ENCODE measurements at places on chromosomes 1 and 21.

DNA sequence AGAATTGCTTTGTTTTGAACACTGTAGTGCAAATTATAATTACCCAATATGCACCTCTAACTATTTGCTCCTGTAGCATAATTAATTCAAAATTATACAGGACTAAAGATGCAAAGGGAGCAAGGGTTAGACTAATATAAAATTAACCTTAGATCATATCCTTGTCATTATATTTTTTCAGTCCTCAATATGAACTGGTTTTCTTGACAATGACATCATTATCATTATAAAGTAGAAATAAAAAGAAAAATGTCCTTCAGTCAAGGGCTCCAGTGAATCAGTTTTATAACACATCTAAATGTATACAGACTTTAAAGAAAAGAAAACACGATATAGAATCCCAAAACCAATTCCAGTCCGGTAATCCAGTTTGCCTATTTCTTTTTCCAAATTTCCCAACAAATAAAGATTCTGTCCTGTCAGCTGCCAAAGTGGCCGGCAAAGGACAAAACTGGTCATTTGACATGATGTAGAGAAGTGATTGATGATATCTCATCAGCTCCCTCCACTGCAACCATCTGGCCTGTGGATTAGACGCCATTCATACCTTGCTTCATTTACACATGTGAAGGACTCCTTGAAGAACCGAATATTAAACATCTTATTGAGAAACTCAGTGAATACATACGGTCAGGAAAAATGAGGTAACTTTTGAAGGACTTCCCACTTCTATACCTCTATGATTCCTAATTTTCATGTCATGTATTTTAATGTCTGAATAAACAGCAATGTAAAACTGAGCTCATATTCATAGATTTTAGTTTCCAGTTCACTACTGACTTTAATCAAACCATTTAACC, 15.5 kb downstream of the DPYD start:
- no peak for DNase-seq

- peak; percentile 53 for DNase-seq
Observed at GRCh38 chr21:45292399-45293219, 4.9 kb upstream of the POFUT2 start.

DNA sequence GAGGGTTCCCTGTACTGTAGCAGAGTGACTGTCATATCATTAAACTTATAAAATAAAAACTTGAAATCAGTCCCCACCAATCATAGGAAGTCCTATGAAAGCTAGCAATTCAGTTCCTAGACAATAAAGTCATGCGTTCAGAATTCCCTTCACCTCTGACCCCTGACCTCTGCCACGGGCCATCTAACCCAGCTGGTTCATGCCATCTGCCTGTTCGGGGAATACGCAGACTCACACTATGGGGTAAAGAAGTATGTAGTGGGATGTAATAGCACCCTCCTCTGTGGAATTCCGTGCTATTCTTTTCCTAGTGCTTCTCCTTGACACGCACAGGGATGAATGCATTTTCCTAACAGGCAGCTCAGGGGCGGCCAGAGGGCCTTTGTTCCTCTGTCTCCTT, 2.1 kb downstream of the GSTM4 start:
- no peak for DNase-seq

DNA sequence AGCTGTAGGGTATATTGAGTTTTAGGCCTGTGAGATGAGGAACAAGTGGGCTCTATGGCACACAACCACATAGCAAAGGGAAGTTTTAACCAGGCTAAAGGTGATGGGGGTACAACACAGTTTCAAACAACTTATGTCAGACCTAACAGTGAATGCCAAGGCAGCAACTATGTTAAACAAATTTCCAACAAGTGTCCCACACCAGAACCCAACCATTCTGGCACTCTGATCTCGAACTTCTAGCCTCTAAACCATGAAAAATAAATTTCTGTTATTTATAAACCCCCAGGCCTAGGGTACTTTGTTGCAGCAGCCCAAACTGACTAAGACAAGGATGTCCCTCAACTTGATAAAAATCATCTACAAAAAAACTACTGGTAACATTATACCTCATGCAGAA, 52.3 kb upstream of the INSL5 start:
- no peak for DNase-seq

GRCh38 chr1:38558500-38559445, 300.8 kb downstream of the RRAGC start:
- DNase-seq = no peak

DNA sequence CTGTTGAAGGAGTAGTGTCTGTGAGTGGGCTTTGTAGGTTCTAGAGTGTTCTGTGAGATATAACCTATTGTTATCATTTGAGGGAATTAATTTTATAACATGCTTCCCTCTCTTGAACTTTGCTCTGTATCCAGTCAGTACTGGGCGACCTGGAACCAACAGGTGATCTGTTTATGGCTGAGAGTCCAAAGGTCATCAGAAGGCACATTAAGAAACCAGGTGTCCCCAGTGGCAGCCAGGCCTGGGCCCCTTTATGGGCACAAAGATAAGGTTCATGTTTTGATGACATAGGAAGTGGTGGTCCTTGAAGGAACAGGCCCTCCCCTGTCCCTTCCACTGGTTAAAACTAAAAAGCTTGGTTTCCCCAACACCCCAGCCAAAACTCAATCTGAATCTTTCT, 61.1 kb downstream of the FHAD1 start:
- DNase-seq = no peak

DNA sequence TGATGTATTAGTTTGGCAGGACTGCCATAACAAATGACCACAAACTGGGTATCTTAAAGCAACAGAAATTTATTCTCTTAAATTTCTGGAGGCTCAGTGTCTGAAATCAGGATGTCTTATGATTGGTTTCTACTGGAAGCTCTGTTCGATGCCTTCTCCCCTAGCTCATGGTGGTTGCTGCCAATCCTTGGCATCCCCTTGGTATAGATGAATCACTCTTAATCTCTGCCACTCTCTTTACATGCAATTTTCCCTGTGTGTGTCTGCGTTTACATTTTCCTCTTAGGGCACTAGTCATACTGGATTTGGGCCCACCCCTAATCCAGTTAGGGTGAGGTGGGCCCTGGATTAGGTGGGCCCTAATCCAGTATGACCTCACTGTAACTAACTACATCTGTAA, 54.7 kb upstream of the MPC2 start:
- no peak for DNase-seq

DNA sequence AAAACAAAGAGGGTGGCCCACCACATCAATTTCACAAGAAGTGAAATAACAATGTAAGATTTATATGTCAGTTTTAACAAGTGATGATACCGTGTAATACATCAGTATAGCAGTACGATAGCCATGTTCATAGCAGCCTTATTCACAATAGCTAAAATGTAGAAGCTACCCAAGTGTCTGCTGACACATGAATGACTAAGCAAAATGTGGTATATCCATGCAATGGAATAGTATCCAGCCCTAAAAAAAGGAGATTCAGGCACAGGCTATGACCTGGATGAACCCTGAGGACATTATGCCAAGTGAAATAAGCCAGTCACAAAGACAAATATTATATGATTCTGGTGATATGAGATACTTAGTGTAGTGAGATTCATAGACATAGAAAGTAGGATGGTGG, 18.0 kb downstream of the KIF26B start:
- no peak for DNase-seq

- DNase-seq = no peak
Observed at GRCh38 chr1:151511636-151512215, 539 bp downstream of the CGN start.

Measured in stimulated activated CD4-positive, alpha-beta T cell treated with anti-CD3 and anti-CD28 coated beads, TNF-alpha, amount 100 ng/mL, for 4 hours (primary cell).